ENCODE measurements at places on chromosomes 7 and 10.

DNA sequence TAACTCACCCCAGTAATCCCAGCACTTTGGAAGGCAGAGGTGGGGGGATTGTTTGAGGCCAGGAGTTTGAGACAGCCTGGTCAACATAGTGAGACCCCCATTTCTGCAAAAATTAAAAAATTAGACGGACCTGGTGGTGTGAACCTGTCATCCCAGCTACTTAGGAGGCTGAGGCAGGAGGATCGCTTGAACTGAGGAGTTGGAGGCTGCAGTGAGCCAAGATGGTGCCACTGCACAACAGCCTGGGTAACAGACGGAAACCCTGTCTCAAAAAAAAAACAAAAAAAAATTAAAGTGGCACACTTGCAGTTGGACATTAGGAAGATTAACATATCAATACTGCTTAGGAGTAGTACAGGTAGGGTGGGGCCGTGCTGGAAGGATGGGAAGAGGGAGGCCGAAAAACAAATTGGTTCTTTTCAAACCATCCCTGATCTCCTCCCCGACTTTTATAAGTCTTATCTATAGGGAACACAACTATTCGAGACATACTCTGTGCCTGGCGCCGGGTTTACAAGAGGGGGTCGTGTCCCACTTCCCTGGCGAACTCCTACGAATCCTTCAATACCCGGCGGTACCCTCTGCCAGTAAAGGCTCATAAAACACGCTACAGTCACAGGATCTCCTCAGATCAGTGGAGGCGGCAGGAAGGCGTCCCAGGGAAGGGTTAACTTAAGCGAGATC is 628 bp downstream of the TAF6 start:
- no peak for DNase-seq

- DNase-seq, result no peak
Observed at GRCh38 chr7:52021343-52021742, 704.7 kb upstream of the COBL start.

- no peak for DNase-seq
Observed at GRCh38 chr7:128405471-128406313, 4.1 kb downstream of the IMPDH1 start.

DNA sequence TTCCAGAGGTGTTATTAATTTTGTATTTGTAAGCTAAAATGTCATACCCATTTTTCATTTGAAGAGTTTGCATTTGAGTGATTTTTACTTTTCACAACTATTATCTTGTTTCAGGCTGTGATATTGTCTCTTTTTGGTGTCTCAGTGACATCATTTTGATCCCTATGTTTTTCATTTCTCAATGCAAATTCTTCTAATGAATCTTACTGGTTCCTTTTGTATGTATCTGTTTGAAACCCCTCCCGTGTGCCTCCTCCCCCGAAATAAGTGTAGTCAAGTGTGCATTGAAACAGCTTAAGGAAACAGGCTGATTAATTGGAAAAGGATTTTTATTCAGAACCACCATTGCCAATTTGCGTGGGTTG is 77.8 kb downstream of the SHH start:
- no peak for DNase-seq

DNA sequence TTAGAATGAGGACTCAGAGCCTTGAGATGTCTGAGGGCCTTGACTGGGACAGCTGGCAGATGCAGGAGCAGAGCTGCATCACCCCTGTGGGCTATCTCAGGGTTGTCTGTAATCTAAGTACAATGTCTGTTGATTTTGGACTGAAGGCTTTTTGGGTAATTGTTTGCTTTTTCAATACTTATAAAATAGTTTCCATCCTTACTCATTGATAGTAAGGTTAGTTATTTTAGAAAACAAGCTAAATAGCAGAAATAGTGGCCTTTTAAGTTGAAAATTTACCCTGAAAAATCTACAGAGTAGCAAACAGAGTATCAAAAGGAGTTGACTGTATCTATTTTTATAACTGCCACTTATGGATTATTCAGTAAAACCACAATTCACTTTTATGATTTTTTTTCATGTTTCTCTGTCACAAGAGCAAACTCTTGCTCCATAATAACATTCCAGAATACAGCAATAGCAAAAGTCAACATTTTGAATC is 179.7 kb downstream of the CFTR start:
- DNase-seq, result no peak

DNA sequence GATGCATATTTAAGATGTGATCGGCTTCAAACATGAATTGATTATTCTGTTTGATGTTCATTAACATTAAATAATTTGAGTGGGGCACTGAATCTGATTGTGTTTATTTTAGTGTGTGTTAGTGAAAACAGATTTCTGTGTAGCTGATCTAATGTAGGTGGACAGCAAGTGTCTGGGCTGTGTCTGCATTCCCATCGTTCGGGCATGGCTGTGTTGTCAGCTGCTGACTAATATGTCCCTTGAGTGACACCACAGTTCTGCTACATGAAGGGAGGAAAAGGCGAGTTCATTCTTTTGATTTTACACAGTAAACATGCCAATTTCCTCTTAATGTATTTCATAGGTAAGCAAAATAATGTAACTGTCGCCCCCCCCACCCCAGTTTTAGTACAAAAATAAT is 203.0 kb downstream of the CNTNAP2 start:
- peak; percentile 20 for DNase-seq

GRCh38 chr7:23333671-23334246 is 34.6 kb downstream of the MALSU1 start:
- DNase-seq, result peak; percentile 25

GRCh38 chr7:117445206-117445605 is 17.9 kb upstream of the ASZ1 start:
- DNase-seq, result no peak

DNA sequence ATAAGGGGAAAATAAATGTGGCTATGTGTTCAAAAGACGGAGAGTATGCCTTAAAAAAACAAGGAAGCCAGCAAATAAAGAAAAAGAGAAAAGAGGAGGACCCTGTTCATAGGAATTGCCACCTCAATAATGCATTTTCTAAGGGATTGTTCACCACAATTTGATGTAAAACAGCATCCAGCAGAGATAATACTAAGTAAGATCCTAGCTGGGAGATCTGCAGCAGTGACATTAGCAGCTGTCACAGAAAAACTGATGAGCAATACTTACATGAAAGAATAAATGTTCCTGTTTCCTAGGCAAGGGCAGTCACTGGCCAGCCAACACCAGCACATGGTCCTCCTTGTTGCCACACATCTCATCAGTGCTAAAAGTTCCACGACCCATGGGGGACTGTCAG is 391.5 kb downstream of the SORCS1 start:
- DNase-seq, result no peak

DNA sequence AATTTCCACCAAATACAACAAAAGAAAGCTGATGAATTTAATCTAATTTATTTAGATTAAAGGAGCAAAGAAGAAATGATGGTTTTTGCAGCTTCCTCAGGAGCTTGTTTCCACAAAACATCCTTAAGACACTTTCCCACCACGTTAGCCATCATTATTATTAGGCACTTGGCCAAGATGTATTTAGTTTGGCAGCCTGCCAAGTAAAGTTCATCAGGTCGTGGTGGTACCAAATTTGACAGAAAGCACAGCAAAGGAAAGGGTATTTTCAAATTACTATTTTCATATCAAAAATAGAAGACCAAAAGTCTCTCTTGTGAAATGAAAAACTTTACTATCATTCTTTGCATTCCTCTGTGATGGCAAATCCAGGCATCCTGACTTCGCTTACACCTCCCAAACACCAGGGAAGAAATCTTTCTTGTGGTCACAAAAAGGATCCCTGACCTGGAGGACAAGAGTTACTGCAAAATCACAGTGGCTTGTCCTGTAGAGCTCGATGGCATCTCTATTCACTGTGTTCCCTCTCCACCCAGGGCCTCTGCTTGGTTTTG is 123.1 kb upstream of the INHBA start:
- DNase-seq, result no peak

- no peak for DNase-seq
Observed at GRCh38 chr10:120969219-120969645, 118.1 kb downstream of the WDR11 start.

DNA sequence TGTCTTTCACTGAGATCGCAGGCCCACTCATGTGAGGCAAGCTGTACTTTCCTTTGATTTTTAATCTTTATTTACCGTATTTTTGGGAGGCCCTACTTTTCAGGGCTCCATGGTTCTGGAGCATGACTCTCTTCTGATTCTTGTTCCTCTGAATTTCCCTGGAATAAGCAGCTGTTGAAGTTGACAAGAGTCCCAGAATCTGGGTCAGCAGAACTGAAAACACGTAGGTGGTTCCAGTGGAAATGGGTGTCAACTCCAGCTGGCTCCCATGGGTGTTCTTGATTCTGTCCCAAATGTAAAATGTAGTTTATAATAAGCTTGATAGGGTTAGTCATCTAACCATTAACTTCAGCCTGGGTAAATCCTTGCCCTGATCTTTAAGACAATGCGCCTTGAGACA is 409.4 kb downstream of the GATA3 start:
- peak; percentile 48 for DNase-seq

GRCh38 chr10:27714349-27714748 is 31.3 kb downstream of the MKX start:
- no peak for DNase-seq

GRCh38 chr7:158816995-158817394 is 12.3 kb downstream of the ESYT2 start:
- DNase-seq, result no peak

GRCh38 chr10:125113691-125114371 is 46.5 kb downstream of the CTBP2 start:
- DNase-seq, result no peak

DNA sequence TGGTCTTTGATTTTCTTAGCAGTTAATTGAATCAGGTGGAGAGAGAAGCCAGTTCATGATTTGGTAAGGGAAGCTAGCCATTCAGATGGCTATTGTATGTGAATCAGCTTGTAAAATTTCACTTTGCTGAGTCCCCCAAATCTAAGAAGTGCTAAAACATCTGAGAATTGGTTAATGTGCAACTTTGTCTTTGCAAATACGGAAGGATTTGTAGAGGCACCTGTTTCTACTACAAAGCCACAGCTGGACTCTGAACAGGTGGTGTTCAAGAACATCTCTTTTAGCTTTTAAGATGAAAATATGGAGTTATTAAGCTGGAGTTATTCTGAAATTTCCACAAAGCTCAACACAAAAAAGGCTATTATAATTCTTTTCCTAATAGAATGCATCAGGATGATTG is 132.6 kb downstream of the VPS50 start:
- DNase-seq, result no peak

DNA sequence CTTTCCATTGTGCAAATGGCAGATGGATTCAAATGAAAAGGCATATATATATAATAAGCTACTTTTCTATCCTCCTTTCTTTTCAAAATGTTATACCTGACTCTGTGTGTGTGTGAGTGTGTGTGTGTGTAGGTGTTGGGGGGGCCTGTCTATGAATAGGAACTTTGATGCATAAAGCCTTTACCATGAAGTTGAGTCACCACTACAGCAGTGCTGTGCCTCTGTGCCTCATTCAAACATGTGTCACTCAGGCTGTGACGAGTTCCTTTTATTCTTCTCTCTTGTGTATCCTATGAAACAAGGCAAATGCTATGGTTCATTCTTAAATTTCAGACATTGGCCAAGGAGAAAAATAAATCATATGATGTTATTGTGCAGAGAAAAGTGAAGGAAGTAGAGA is 52.7 kb upstream of the DKK1 start:
- DNase-seq, result no peak

DNA sequence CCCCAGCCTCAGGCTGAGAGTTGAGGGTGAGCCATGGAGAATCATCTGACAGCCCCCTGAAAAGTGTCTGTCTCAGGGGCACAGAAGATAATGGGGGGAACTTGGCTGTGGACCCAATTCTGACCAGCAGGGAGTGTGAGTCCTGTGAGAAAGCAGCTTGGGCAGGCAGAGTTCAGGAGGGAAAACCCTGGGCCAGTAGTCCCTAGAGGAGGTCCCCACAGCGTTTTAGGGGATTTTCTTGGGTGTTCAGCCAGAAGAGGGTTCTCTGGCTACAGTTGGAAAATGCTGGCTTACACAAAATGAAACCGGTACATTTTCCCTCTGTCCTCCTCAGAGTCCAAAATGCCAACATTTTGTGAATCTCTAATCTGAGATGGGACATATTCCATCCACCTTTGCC is 35.8 kb upstream of the TRIM8 start:
- no peak for DNase-seq

DNA sequence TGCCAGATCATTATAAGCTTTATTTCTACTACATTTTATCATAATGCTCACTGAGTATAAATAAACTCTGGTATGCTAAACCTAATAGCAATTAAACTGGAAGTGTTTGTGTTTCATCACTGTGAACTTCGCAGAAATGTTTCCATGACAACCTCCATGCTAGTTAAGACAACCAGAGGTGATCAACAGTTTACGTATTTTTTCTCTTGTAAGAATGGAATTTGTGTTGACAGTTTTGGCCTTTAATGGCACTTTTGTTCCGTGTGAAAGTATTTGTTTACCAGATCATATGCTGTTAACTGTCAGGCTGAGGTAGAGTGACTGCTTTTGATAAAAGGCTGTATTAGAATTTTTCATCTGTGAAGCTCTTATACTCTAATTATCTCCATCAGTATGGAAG is 212.1 kb upstream of the PPP1R3A start:
- DNase-seq, result no peak
